ENCODE measurements at places on chromosomes 5 and 9. TPM values are rescaled to one million over a fixed set of nuclear protein-coding genes. Genes with fewer than 3 reads are reported as not detected.

GRCh38 chr5:143133721-143134120, 269.8 kb downstream of the NR3C1 start:
- no peaks in the 10 kb centered on the region for H3K4me1 ChIP-seq
- H3K4me3 ChIP-seq: no peak overlapping the region
- DNase-seq: no peak
- no peaks in the 10 kb centered on the region for H3K27me3 ChIP-seq
- H3K36me3 ChIP-seq: no peaks in the 10 kb centered on the region

Gene SCGB3A2
- total RNA-seq: 36.1 TPM

DNA sequence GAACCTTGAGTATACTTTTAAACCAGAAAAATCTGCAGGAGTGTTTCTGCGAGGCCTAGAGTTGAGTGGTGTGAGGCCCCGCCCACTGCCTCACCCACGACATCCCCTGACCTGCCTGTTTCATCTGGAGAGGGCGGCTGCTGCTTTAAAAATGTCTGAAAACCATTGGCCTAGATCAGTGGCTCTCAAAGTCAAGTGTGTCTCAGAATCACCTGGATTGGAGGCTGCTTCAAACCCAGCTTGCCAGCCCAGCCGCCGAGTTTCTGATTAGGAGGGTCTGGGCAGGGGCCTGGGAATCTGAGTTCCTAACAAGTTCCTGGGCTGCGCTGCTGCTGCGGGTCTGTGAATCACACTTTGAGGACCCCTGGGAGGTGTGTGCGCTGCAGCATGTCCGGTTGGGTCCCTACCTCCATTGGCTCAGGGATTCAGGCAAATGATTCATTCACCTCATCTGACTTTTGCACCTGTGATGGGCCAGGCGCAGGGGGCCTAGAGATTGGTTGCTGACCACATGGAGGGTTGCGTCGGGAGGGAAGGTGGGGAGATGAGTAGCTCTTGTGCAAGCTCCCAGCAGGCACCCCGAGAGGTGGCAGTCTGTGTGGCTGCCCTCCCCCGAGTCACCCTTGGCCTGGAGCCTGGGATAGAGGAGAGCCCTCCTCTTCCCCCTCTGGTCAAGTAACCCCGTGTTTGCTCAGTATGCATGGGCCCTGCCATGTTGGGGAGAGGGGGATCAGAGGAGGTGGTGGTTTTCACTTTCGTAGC, 27.6 kb upstream of the HMCN2 start:
- H3K4me3 ChIP-seq: no peak overlapping the region
- peak; percentile 17 for DNase-seq
- no peaks in the 10 kb centered on the region for H3K27me3 ChIP-seq
- peak overlapping the region; percentile 45 for H3K27ac ChIP-seq
- no peaks in the 10 kb centered on the region for H3K4me1 ChIP-seq

DNA sequence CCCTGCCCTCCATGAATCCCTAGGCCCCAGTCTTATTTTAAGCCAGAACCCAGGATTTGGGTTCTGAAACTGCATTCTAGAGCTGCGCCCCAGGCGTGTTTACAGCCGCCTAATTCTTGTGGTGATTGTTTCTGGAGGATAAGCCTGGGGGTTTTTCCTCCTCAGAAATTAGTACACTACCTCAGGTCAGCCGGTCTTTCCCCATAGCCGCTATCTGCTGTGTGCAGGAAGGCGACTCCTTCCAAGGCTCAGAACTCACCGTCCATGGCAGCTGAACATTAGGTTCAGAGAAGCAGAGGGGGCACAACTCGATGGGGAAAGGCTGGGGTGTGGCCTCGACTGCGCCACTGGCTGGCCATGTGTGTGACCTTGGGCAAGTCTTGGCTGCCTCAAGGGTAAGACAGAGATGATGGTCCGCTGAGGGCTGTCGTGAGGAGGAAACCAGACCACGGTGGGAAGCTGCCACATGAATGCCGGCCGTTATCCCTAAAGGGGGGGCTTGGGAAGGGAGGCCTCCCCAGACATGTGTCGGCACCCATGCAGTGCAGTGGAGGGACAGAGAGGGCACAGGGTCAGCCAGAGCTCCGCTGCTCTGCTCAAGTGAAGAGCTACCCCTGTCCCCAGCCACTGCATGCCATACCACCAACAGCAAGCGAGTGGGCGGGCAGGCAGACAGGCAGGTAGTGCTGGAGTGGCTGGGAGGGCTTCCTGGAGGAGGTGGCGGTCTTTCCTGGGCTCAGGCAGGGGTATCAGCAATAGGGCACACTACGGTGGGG, 28.9 kb downstream of the SHB start:
- no peaks in the 10 kb centered on the region for H3K4me1 ChIP-seq
- H3K27ac ChIP-seq: no peak overlapping the region
- H3K4me3 ChIP-seq: no peak overlapping the region
- H3K27me3 ChIP-seq: no peaks in the 10 kb centered on the region

DNA sequence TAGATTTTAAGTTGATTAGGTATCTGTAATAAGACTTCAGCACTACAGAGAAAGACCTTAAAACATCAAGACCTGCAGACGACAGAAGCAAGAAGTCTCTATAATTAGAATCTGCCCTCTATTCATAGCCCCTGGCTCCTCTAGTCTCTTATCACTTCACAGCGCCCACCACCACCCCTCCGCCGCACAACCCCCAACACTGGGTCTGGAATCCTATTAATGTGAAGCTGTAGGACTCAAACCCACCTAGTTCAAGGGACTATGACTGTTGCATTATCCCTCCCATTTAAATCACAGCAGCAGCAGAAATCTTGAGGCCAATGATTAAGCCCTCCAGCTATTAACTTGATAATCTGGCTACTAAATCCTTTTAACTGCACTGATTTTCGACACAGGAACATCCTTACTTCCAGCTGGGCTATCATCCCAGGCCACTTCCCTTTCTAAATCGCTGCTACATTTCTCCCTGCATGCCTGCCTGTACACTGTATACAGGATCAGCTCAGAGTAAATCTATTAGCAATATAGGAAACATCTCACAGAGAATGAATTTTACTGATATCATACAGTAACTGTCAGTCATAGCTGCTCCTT, 159.5 kb upstream of the GRAMD2B start:
- H3K4me3 ChIP-seq: no peak overlapping the region
- no peaks in the 10 kb centered on the region for H3K27me3 ChIP-seq
- no peaks in the 10 kb centered on the region for H3K36me3 ChIP-seq
- peaks cover 7% of the 10 kb centered on the region for H3K4me1 ChIP-seq

DNA sequence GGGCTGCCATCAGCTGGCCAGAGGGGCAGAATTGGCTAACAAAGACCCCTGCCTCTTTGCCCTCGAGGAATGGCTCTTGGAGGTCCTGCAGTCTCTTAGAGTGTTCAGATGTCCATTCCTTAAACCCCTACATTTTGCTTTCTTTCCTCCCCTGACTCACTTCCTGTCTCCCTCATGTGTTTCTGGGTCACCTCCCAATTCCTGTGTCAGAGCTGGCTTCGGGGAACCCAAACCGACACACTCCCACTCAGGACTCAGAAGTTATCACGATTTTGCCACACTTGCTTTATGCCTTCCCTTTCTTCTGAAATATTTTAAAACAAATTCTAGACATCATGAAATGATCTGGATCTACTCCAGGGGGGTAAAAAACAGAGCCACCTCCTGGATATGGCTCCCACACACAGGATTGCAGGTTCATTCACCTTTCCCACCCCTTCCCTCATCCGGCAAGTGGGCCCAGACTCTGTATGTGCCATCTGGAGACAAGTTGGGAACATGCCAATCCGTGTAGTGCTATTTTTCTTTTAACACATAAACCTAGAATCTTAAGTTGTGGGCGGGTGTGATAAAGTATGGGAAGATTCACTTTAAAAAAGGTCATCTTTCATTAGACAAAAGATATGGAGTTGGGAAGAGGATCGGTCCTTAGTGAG, 145.7 kb downstream of the NXNL2 start:
- H3K4me1 ChIP-seq: no peaks in the 10 kb centered on the region
- H3K4me3 ChIP-seq: no peak overlapping the region
- no peak overlapping the region for H3K27ac ChIP-seq
- no peak for DNase-seq

- no peak for DNase-seq
- no peak overlapping the region for H3K4me3 ChIP-seq
- no peaks in the 10 kb centered on the region for H3K27me3 ChIP-seq
- H3K36me3 ChIP-seq: no peaks in the 10 kb centered on the region
Measured at GRCh38 chr5:107058235-107058634, 612.5 kb downstream of the EFNA5 start.

- no peak overlapping the region for H3K4me3 ChIP-seq
- H3K27ac ChIP-seq: no peak overlapping the region
- H3K36me3 ChIP-seq: no peaks in the 10 kb centered on the region
- no peak for DNase-seq
- no peaks in the 10 kb centered on the region for H3K4me1 ChIP-seq
Measured at GRCh38 chr5:35516271-35516670, 101.4 kb upstream of the SPEF2 start.

DNA sequence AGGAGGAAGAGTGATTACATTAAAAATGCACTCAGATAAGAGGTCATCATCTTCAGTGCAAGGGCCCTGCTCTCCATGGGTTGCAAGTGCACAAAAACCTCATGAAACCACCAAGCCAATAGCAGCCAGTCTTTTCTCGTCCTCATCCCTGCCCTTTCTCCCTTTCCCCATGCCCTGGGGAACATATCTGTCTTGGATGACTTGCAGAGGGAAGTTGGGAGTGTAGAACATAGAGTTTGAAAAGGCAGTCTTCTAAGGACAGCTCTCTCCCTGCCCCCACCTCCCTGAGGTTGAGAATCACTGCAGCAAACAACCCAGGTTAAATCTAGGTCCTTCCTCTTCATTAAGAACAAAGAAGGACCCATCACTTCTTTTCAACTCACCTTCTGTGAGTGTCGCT, 22.0 kb downstream of the DDX31 start:
- H3K36me3 ChIP-seq: peaks cover 46% of the 10 kb centered on the region
- H3K4me1 ChIP-seq: no peaks in the 10 kb centered on the region
- H3K27ac ChIP-seq: no peak overlapping the region
- H3K27me3 ChIP-seq: no peaks in the 10 kb centered on the region
- H3K4me3 ChIP-seq: no peak overlapping the region

DNA sequence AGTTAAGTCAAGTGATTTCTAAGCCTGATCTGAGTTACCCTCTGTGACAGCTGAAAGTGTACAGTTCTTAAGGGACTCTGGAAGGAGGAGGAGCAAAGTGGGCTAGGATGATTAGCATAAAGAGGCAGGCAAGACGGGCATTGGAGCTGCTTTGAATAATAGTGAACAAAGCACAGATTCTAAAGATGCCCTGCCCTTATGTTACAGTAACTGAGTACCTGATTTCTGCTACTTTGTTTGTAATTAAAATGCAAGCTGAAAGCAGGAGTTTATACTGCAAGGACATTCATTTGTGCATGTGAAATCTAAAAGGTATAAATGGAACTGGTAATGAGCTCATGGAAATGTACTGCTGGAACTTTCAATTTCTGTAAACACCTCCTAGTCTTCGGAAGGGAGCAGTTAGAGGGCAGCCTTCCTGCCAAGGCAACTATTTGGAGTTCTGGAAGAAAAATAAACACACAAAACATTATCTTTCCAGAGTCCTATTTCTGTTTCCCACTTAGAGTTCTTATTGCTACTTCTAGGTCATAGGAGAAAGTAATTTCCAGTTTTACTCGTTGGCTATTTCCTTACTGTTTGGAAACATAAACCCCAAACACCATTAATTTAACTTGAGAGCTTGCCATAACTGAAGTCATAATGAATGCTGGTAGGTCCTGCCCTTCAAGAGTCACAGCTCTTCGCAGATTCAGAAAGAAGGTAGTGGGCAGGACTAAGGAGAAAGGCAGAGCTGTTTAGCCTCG, at the start of gene RANBP3L:
TSS of gene RANBP3L (minus strand) at position 45 of the 746 bp plus-strand sequence. CDS start 486 bp downstream, outside the sequence.
- H3K36me3 ChIP-seq: no peaks in the 10 kb centered on the region
- H3K27me3 ChIP-seq: no peaks in the 10 kb centered on the region
- no peak within 1 kb of the TSS for H3K27ac ChIP-seq
- no peak for DNase-seq

Gene PCDHB4
- total RNA-seq: 2.7 TPM

Measured in GM23338 (cell line).